ENCODE measurements at places on chromosomes 7 and 10. TPM values are rescaled to one million over a fixed set of nuclear protein-coding genes. Genes with fewer than 3 reads are reported as not detected.

Gene LIPJ
- polyA plus RNA-seq = 1.2 TPM

Gene KIAA1217
- polyA plus RNA-seq = 11.9 TPM

Gene CALML3
- 0.08 TPM for polyA plus RNA-seq

Gene PIP
- polyA plus RNA-seq = not detected

Gene PRSS37
- not detected for polyA plus RNA-seq

Gene ITPRID1
- polyA plus RNA-seq = 0.02 TPM

Gene MAP3K8
- polyA plus RNA-seq = 6.9 TPM

Gene PRPS1L1
- polyA plus RNA-seq = not detected

Gene SPDYE5
- not detected for polyA plus RNA-seq

Data from pancreas (tissue), 10 donors.